Kidney (tissue), 22 donors: ENCODE measurements at places on chromosomes 11 and 22. TPM values are rescaled to one million over a fixed set of nuclear protein-coding genes. Genes with fewer than 3 reads are reported as not detected.

Gene SCUBE1
- total RNA-seq: 7.1 TPM

Gene YAP1
- total RNA-seq: 106 TPM

Gene SHANK2
- 57.8 TPM for total RNA-seq

Gene SLC35E4
- total RNA-seq: 3.2 TPM

Gene SHISAL1
- 1.1 TPM for total RNA-seq

Gene KRTAP5-11
- total RNA-seq: not detected

Gene ISX
- total RNA-seq: not detected

Gene NPTXR
- 12.5 TPM for total RNA-seq

Gene TRPM5
- total RNA-seq: 0.25 TPM

Gene MRGPRE
- 0.22 TPM for total RNA-seq

Gene PGR
- 1.3 TPM for total RNA-seq

Gene SCT
- total RNA-seq: not detected

Gene TRIM51
- total RNA-seq: not detected

Gene HPX
- total RNA-seq: 1.3 TPM

DNA sequence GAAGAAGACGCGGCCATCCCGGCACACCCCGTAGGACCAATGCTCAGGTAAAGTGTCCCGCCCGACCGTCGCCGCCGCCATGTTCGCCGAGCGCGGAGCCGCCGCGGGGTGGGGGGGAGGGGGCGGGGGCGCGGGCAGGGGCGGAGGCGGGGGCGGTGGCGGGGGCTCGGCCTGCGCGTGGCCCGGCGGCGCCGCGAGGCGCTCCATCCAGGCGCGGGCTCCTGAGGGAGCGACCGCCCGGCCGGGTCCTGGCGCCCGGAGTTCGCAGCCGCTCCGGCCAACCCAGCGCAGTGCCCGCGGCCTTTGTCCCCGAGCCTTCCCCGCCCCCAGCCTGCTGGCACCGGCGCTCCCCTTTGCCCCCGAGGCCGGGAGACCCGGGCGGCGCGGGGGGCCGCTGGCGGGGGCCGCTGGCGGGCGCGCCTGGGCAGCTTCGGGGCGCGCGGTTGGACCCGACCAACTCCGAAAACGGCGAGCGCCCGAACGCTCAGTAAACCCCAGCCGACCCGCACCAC lies at the start of gene PLEKHA7:
TSS of gene PLEKHA7 (minus strand) at position 94 of the 512 bp plus-strand sequence. CDS start at position 81, 13 bp downstream.
- H3K27me3 ChIP-seq: no peaks in the 10 kb centered on the region
- DNase-seq: peak; percentile 51
- H3K4me1 ChIP-seq: peaks cover 7% of the 10 kb centered on the region
- peak within 1 kb of the TSS; percentile 91 for H3K27ac ChIP-seq

DNA sequence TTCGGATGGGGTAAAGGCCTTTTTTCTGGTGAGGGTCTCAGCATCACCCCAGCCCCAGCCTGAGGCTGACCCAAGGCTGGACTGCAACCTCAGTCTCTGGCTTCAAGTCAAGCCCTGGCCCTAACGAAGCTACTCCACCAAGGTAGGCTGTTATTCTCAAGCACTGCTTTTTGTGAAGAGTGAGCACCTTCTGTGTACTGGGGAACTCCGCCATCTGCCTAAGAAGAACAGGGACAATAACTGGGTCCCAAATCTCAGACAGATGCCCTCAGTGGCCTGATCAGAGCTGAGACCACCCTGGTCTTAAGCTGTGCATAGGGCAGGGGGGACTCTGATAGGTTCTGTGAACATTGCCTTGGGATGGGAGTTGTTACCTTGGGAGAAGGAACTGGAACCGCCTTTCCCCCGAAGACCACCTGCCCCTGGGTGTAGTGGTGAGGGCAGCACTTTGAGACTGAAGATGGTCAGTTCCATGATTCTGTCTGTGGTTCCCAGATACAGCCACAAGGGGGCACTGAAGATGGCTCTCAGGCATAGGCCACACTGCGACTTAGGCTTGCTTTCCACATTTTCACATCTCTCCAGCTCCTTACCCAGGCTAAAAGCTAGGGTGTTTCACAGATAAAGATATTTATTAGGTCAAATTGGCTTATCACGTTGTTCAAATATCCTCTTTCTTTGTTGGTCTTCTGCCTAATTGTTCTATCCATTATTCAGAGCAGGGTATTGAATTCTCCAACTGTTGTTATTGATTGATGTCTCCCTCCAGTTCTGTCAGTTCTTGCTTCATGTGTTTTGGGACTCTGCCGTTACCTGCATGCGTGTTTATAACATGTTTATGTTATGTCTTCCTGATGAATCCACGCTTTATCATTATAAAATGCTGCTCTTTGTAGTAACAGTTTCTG lies 11.8 kb upstream of the UVRAG start:
- H3K27me3 ChIP-seq: no peaks in the 10 kb centered on the region
- H3K4me1 ChIP-seq: no peaks in the 10 kb centered on the region
- H3K4me3 ChIP-seq: no peak overlapping the region
- no peak overlapping the region for H3K27ac ChIP-seq
- no peaks in the 10 kb centered on the region for H3K36me3 ChIP-seq
- peak; percentile 76 for DNase-seq

DNA sequence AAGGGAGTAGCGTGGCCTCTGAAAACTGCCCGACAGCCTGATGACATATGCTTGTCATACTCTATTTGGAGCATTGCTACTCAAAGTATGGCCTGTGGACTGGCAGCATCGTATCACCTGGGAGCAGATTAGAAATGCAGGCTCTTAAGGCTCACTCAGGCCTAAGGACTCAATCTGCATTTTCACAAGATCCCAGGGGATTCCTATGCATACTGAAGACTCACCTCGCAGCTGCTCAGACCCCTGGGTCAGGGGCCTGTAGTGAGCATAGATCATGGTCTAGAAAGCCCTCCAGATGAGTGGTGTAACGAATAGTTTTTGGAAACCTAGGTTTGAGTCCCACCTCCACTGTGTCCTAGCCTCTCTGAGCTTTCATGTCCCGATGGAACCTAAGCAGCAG lies 126.3 kb downstream of the FEZ1 start:
- no peaks in the 10 kb centered on the region for H3K4me1 ChIP-seq
- no peaks in the 10 kb centered on the region for H3K27me3 ChIP-seq
- no peaks in the 10 kb centered on the region for H3K36me3 ChIP-seq

GRCh38 chr11:116960930-116961329 lies 123.5 kb upstream of the APOA1 start:
- peaks cover 9% of the 10 kb centered on the region for H3K4me1 ChIP-seq
- H3K27me3 ChIP-seq: no peaks in the 10 kb centered on the region
- H3K4me3 ChIP-seq: no peak overlapping the region
- DNase-seq: no peak
- H3K27ac ChIP-seq: peak overlapping the region; percentile 26
- no peaks in the 10 kb centered on the region for H3K36me3 ChIP-seq

- no peak for DNase-seq
- H3K27me3 ChIP-seq: peaks cover 2% of the 10 kb centered on the region
- H3K27ac ChIP-seq: no peak overlapping the region
These were observed 66.0 kb upstream of the GRAMD1B start for GRCh38 chr11:123364080-123364479.

GRCh38 chr11:78248191-78248590 lies 59.5 kb downstream of the USP35 start:
- no peaks in the 10 kb centered on the region for H3K36me3 ChIP-seq
- H3K4me3 ChIP-seq: no peak overlapping the region
- no peak overlapping the region for H3K27ac ChIP-seq

- DNase-seq: no peak
- H3K36me3 ChIP-seq: no peaks in the 10 kb centered on the region
- peaks cover 8% of the 10 kb centered on the region for H3K4me1 ChIP-seq
- H3K4me3 ChIP-seq: no peak overlapping the region
- H3K27ac ChIP-seq: no peak overlapping the region
These were observed 51.8 kb downstream of the C11orf71 start for GRCh38 chr11:114348200-114349191.

- peak; percentile 18 for DNase-seq
- no peak overlapping the region for H3K4me3 ChIP-seq
- H3K4me1 ChIP-seq: no peaks in the 10 kb centered on the region
- H3K27me3 ChIP-seq: no peaks in the 10 kb centered on the region
These were observed 6.4 kb downstream of the FADS2 start for GRCh38 chr11:61834278-61835048.

GRCh38 chr11:76131671-76132631 lies 74.4 kb downstream of the WNT11 start:
- DNase-seq: no peak
- H3K27me3 ChIP-seq: no peaks in the 10 kb centered on the region
- H3K36me3 ChIP-seq: no peaks in the 10 kb centered on the region
- no peak overlapping the region for H3K27ac ChIP-seq
- no peak overlapping the region for H3K4me3 ChIP-seq

- DNase-seq: no peak
- H3K4me1 ChIP-seq: no peaks in the 10 kb centered on the region
- H3K27ac ChIP-seq: no peak overlapping the region
- H3K27me3 ChIP-seq: no peaks in the 10 kb centered on the region
- no peaks in the 10 kb centered on the region for H3K36me3 ChIP-seq
These were observed 87.7 kb upstream of the BARX2 start for GRCh38 chr11:129287920-129288319.

GRCh38 chr11:76215941-76216340 lies 9.6 kb upstream of the WNT11 start:
- no peak overlapping the region for H3K27ac ChIP-seq
- no peaks in the 10 kb centered on the region for H3K4me1 ChIP-seq
- H3K4me3 ChIP-seq: no peak overlapping the region
- peaks cover 6% of the 10 kb centered on the region for H3K27me3 ChIP-seq
- peak; percentile 21 for DNase-seq
- H3K36me3 ChIP-seq: no peaks in the 10 kb centered on the region
